ENCODE measurements at places on chromosomes 2 and 18.

DNA sequence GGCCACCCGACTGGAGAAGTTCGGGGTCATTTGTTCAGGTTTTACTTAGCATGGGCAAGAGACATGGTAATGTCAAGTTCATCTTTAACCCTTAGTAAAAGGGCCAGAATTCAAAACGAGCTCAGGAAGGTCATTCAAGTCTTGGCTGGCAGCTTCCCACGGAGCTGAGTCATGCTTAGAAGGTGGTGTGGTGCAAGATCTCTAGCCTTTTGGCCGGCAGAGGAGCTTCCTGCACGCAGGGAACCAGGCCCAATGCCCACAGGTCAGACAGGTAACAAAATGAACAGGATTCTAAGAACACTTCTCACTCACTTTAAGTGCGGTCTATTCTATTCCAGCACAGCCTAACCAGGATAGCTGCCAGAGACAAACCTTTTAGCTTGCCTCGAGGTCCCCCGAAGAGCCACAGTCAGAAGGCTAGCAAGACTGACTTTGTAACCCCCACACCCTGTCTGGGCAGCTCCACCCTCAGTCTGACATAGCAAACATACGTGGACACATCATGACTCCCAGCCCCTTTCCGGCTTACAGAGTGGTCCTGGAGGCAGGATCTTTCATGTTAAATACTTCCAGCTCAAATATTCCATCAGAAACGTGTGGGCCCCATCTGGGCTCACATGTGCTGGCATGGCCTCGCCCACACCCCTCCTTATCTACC, 292.7 kb downstream of the BCL11A start:
- DNase-seq: no peak

DNA sequence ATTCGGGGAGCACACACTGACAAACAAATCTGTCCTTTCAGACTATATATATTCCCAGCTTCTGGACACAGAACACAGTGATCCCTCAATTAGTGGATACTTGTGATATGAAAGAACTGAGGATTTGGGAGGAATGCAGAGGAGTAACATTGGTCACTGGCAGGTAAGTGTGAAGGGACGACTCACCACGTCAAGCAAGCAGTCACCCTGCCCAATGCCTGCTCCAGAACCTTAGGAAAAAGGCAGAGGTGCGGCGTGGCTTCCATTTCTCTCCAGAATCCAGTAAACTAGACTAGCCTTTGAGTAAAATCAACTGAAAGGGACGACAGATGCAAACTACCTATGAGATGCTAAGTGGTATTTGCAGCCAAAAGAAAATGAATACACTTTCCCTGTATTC, 1.1 kb downstream of the CCDC93 start:
- DNase-seq: no peak

GRCh38 chr18:47248604-47249313, 2.7 kb downstream of the SKOR2 start:
- DNase-seq: no peak

- DNase-seq: no peak
These were observed 6.8 kb downstream of the MAIP1 start for GRCh38 chr2:199962203-199962602.

GRCh38 chr2:124668161-124668560, 643.1 kb downstream of the CNTNAP5 start:
- DNase-seq: no peak

GRCh38 chr2:200270732-200271131, 35.8 kb upstream of the SPATS2L start:
- DNase-seq: no peak

DNA sequence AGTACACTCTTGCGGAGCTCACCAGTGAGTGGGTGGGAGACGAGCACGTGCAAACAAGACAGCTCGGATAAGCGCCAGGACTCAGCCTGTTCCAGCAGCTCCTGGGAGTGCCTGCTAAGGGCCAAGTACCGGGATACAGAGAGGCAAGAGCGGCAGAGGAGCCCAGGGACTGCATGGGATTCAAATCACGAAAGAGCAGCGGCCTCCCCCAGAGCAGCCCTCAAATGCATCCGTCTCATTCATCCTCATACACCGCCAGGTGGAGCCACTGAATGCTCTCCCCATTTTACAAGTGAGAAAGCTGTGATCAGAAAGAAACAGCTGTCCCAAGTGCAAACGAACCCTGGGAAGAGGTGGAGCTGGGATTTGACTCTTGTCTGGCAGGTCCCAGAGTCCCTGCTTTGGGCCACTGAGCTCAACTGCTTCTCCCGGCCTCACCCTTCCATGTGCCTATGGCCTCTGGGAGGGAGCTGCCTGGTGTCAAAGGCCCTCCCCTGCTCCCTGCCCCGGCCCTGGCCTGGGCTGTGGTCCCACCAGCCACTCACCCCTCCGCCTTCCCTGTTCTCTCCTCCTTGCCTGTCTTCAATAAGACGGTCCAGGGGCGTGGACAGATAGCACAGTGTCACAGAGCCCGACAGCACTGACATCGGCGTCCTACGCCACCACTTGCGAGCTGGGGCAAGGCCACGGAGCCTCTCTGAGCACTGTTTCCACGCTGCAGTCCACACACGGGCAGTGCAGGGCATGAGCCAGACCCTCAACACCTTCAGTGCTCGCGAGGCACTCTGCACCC, 72.8 kb upstream of the TAF1B start:
- DNase-seq: peak; percentile 76

DNA sequence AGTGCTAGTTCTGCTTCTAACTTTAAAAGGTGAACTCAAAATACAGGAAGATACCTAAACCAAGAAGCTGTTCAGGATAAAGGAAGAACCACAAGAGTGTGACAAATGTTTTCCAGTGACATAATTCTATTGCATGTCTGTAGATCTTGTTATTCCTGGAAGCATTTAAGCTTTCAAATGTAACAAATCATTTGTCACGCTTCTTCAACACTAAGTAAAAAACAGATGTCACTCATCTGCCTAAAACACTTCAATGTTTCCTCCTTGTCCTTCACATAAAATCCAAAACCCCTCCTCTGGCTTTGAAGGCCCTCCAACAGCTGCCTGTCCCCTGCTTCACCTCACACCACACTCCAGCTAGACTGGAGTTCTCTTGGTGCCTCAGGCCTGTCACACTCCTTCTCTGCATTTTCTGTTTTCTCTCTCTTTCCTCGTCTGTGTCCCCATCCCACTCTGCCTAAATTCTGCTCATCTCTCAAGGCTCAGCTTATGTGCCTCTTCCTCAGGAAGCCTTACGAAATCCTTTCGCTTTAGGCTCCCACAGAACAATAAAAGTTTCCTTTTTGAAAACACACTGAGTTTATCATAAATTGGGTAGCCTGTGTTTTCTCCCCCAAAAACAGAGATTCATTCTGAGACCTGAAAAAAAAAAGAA, 6.4 kb upstream of the CLEC4F start:
- DNase-seq: no peak

GRCh38 chr2:159066541-159067156, 98.2 kb downstream of the TANC1 start:
- DNase-seq: no peak

- no peak for DNase-seq
These were observed 756.6 kb downstream of the TSN start for GRCh38 chr2:122512091-122512490.

DNA sequence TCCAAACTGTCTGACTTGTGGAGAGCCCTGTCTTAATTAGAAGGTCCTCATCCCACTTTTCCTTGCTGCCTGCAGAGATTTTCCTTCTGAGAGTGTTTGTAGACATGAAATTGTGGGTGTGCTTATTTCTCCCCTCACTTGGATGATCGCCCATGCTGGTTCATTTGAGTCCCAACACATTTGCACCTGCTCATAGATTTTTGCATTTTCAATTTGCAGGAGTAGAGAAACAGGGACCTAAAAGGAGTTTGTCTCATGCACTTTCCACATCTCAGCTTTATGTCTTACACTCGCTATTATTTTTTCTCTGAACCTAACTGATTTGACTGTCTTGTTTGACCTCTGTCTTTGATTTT, 33.2 kb upstream of the FHL2 start:
- DNase-seq: no peak

- no peak for DNase-seq
These were observed 95.1 kb upstream of the RFX8 start for GRCh38 chr2:101569886-101570520.

DNA sequence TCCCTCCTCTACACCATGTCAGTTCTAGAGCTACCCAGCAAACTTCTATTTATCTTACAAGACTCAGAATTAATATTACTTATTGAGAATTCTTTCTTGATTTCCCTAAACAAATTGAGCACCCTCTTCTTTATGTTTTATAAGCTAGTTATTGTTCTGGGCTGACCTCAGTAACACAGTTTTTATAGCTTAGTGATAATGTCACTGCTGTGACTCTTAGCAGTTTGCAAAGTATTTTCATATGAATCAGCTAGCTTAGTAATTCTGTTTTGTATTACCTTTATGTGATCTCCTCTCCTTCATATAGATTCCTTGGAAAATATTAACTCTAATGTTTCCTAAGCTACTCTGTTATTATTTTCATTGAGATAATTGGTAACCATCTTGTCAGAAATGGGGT, 114.9 kb downstream of the PMS1 start:
- no peak for DNase-seq

- DNase-seq: no peak
These were observed 172.1 kb upstream of the PID1 start for GRCh38 chr2:229443141-229443540.

DNA sequence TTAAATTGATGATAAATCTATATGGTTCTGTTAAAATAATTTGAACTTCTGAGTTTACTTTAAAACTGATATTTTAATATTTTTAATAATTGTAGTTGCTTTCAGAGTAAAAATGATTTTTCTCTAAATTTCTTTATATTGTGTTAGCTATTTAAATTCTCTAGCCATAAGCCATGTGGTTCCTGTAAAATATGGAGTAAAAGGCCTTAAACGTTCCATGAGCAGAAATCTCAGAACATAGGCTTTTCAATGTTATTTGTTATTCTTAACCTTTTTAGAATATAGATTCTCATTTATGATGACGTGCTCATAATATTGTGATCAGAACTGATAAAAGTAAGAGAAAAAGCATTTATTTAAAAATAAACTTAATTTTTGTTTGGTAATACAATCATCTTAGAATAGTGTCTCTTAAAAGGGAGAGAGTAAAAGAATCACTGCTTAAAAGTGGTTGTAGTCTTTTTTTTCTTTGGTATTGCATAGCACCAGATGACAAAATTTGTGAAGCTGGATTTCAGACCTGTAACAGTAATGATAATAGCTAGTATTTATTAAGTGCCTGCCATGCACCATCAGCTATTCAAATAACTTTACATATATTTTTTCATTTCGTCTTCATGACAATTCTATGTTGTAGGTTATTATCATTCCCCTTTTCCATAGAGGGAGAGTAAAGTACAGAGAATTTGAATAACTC, 2.7 kb downstream of the BMPR2 start:
- no peak for DNase-seq

- DNase-seq: no peak
These were observed 449.3 kb downstream of the SLC4A3 start for GRCh38 chr2:220076734-220077133.

DNA sequence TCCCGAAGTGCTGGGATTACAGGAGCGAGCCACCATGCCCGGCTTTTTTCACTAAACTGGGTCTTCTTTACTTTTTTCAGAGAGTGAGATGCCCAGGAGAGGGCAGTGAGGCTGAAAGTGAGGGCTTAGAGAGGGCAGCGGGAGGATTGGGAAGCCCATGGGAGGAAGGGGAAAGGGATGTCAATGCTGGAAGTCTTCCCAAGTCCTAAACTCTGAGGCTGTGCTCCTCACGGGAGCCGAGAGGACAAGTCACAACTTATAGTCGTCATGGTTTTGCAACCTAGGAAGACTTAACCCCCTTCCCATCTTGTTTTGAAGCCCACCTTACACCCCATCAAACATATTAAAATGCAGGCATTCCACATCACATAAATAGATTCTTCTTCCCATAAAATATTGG, 15.1 kb upstream of the MEP1B start:
- no peak for DNase-seq

DNA sequence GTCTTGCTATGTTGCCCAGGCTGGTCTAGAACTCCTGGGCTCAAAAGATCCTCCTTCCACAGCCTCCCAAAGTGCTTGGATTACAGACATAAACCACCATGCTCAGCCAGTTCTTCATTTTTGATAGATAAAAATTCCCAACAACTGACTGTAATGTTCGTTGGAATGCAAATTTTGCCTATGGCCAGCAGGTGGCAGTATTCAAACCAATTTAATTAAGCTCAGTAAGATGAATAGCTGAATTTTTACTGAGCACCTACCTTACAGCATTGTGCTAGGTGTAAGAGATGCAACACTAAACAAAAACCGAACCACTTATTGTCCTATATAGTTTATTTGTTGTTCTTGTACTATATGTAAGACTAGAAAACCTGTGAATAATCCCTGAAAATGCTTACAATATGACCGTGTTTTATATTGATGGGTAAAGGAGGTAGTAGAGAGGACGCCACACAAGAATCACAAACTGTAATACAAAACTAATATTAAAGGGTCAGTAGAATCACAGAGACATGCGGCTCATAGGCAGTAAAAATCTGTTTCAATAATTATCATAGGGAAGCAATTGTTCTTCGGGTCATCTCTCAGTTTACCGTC, 8.2 kb upstream of the TMEM182 start:
- peak; percentile 77 for DNase-seq

- DNase-seq: no peak
These were observed 235.4 kb upstream of the FANCL start for GRCh38 chr2:58476556-58476955.

GRCh38 chr18:58144671-58145285, 100.8 kb downstream of the NEDD4L start:
- DNase-seq: no peak

- no peak for DNase-seq
These were observed 94.1 kb upstream of the SLC14A2 start for GRCh38 chr18:45521136-45521535.

- no peak for DNase-seq
These were observed 507.6 kb upstream of the SPHKAP start for GRCh38 chr2:228689053-228689452.

DNA sequence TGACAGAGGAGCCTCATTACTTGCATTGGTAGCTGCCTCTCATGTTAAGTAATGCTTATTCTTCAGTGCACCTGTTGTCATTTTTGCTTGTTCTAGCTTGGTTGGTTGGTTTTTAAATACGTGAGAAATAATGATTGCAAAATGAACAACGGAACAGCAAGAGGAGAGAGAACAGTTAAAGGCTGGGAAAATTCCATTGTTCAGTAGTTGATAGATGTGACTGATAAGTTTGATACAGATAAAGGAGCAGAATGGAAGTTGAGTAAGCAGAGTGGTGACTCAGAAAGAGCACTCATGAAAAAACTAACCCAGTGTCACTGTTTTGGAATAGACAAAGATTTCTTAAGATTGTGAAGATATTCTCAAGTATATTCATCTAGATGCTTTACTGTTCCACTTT, 50.5 kb downstream of the MTA3 start:
- DNase-seq: no peak

- no peak for DNase-seq
These were observed 1495.5 kb upstream of the DDX18 start for GRCh38 chr2:116319001-116319400.

DNA sequence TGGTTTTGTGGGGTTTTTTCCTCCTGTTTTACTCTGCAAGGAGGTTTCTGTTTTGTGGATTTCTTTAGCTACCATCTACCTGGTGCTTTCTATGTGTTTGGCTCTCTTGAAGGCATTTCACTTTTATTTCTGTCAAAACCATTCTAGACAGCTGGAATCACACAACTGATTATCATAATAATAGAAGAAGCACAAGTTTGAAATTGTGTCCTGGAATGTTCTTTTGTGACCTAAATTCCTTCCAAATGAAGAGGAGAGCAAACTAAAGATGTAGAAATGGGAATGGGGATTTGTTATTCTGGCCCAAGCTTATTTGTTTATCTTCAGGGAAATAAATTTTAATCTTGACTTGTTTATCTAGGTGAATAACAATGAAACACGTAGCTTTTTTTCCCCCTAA, 17.0 kb upstream of the MFSD2B start:
- no peak for DNase-seq

- DNase-seq: no peak
These were observed 10.6 kb upstream of the CEP68 start for GRCh38 chr2:65045651-65046050.
